Hepatic stellate cell (primary cell): ENCODE measurements at places on chromosomes 3 and 15.

DNA sequence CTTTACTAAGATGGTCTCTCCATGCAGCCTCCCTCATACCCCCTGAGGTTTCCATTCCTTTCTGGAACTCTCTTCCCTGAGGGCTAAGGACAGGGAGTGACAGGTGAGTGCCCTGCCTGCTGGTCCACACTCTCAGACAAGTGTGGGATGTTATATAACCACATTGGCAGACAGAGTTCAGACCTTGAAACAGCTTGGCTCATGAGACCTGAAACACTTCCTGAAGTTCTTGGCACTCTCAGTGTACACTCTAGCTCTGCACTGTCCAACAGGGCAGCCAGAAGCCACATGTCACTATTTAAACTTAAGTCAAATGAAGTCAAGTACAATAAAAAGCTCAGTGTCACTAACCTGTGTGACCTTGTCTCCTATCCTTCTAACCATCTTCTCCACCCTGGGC is 188.5 kb downstream of the ZNF621 start:
- no peak for DNase-seq

GRCh38 chr3:144128108-144128892 is 156.7 kb downstream of the DIPK2A start:
- DNase-seq = no peak

- DNase-seq = no peak
These were observed 643.1 kb downstream of the ZPLD1 start for GRCh38 chr3:103077910-103078309.

DNA sequence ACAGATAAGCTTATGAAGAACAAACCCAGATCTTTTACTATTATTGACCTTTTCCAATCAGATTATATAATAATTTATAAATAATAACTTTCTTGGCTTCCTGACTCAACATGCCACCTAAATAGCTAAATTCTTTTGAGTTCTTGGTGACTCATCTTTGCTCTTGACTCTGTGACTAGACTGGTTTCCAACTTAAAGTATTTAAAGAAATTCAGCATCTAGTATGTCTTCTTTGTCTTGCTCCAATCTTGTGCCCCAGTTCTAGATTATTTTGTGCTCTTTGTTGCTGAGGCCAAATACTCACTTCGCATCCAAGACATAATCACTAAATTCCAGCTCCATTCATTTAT is 483.2 kb upstream of the TBL1XR1 start:
- no peak for DNase-seq

DNA sequence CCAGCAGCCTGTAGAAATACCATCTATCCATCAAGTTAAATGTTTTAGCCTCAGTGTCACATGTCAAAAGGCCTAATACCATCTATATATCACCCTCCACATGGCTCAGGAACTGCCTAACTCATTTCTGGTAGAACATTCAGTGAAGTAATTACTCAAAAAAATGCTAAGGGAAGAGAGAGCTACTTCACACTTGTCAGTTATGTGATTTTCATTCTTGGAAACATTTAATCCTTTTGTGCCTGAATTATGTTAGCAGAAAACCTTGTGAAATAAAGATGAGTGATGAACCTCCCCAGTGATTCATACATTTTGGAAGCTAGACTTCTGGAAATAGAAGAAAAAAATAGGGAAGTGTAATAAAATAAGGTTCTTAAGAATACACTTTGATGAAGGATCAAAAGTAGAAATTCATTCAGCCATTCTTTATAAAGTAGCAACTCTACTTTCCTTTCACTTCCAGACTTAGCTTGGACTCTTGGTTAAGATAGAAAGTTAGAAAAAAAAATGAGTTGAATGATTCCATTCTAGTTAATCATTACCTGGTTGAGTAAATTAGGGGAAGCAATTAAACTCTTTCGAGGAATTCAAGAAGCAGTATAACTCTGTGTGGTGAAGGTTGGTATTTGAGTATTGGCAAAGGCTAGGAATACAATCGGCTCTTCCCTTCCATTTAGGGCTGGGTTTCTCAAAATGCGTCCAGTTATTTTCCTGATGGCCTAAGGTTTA is 3.6 kb downstream of the OTOL1 start:
- no peak for DNase-seq
